ENCODE measurements at places on chromosomes 2 and 18.

- no peak for DNase-seq
Observed at GRCh38 chr2:124625561-124625960, 600.5 kb downstream of the CNTNAP5 start.

DNA sequence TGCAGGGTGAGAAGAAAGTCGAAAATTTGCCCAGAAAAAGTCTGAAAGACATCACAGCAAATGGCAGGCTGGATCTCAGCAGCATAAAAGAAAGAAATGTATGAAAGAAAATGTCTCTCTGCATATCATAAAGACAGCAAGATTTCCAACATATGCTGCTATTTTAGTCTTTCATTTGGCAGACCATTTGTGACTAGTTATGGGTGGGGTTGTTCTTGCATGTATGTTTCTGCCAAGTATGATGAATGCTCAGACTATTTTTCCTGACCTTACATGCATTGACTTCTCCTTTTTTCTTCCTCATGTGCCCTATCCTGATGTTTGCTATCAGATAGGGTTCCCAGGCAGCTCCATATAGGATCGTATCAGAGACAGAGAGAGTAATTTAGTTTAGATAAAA is 58.5 kb upstream of the PARD3B start:
- DNase-seq: no peak

- no peak for DNase-seq
Observed at GRCh38 chr2:217711188-217711587, 291.6 kb downstream of the TNS1 start.

- no peak for DNase-seq
Observed at GRCh38 chr2:234032279-234032856, 18.1 kb upstream of the SPP2 start.

DNA sequence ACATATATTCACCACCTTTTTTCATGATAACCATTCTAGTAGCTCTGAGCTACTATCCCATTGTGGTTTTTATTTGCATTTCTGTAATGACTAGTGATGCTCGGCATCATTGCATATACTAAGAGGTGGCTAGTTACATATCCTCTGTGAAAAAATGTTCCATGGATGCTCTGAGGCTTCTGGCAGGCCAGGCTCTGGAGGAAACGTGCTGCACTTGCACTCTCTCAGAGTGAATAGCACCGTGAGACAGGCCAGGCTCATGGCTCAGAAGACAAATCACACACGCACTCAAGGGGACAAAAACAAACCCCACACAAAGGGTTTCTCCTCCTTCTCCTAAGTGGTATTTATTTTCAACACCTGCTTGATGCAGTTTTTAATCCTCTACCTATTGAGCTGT is 1085.3 kb upstream of the CNTNAP5 start:
- DNase-seq: no peak

- no peak for DNase-seq
Observed at GRCh38 chr2:46328829-46329228, 31.6 kb downstream of the EPAS1 start.

DNA sequence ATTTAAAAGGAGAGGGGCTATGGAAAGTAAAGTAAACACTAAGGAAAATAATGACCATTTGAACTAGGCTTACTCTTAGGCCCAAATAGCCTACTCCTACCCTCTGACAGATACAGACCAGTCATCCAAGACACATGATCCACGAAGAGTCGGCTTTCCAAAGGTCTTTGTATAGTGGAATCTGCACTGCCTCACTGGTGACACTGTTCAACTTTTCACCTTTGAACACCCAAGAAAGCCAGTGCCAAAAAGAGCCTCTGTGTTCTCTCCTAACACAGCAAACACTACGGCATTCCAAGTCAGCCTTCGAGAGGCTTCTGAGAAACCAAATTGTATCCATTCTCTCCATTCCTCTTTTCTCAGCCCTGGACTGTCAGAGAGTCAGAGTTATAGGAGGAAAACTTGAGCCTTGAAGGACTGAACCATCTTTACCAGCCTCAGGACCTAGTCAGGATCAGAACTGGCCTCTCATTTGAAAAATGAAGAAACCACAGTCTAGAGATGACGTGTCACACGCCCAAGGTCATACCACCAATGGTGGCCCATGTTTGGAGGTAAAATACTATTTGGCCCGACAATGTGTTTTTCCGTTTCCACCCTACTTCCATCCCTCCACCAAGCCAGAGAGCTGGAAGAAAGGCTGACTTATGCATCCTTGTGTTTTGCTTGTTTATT is 267.4 kb upstream of the ACVR2A start:
- DNase-seq: no peak

GRCh38 chr2:100924520-100925451 is 77.3 kb upstream of the RPL31 start:
- no peak for DNase-seq

DNA sequence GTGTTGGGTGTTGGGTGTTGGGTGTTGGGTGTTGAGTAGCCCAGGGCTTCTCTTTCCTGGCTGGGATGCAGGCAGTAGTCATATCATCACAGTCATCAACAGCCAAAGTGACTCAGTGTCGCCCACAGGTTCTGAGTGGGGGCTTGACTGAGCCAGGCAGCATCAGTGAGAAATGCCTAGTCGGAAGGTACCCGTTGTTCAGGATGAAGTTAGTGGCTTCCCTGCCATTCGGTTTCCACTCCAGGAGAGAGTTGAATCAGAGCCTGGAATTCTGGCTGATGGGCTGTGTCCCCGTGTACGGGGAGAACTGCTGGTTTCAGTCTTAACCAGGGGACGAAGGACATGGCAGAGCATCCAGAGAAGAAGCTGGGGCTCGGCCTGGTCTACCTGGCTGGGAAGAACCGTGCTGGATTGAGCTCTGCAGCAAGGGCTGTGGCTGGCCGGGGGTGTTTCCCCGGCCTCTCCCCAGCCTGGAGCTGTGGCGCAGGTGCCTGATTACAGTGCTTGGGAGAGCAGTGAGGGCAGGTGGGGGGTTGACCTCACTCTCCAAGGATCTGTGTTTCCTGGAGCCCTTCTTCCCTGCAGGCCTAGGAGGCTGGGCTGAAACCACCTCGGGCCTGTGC is 49.4 kb downstream of the AGAP1 start:
- no peak for DNase-seq

DNA sequence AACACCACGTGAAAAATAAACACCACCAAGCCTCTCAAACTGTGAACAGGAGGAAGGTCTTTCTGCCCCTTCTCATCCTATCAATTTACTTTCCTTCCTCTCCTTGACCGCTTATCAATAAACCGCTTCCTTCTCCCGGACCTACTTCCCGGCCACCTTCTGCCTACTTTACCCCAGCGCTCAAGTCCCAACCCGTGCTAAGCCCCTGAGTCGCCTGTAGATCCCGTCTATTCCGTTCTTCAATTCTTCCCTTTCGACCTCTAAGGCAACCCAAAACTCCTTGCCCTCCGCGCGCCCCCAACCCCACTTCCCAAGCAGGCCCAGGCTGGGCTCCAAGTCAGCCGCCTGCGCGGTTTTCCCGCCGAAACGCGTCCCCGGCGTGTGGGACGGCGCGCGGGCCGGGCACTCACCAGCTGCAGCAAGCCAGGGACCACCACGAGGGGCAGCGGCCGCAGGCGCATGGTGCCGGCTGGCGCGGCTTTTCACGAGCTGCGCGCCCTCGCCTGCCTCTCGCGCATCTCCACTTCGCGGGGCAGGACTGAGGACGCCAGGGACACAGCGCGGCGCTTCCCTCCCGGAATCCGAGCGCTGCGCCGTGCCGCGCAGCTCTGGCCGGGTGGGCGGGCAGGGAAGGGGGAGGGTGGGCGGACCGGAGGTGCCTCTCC is at the start of gene NXPH2:
Gene NXPH2, minus strand, starts transcription at position 610 of the 665 bp plus-strand sequence. Its CDS starts 149 bp downstream, at position 461.
- DNase-seq: no peak

GRCh38 chr2:137724912-137725311 is 239.4 kb upstream of the HNMT start:
- no peak for DNase-seq

GRCh38 chr18:37514953-37515352 is 50.6 kb downstream of the CELF4 start:
- no peak for DNase-seq

- DNase-seq: no peak
Observed at GRCh38 chr18:53567929-53568574, 656.4 kb downstream of the MBD2 start.

DNA sequence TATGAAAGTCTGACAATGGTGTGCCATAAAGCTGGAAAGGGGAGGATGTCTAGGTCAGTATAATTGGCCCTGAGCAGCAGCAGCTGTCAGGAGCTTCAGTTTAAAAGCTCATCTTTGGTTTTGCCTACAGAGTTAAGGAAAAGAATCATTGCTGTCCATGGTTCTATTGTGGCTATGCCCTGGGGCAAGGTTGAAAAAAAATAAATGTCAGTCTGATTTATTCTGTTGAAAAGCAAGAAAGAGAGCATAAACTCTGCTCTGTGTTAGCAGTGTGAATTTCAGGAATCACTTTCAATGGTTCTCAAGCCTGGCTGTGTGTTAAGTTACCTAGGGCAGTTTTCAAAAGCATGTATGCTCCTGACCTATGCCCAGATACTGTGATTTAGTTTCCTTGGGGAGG is 446.7 kb downstream of the SETBP1 start:
- DNase-seq: no peak
